Prostate gland (tissue), 2 donors: ENCODE measurements at places on chromosomes 2 and 18. TPM values are rescaled to one million over a fixed set of nuclear protein-coding genes. Genes with fewer than 3 reads are reported as not detected.
A peak's percentile ranks its signal among the peaks of the same experiment; 100 is the strongest.

GRCh38 chr18:74392323-74392722 lies 64.8 kb downstream of the DIPK1C start:
- no peak for DNase-seq

- DNase-seq: no peak
Observed at GRCh38 chr2:241947004-241947350, 77.4 kb downstream of the RTP5 start.

DNA sequence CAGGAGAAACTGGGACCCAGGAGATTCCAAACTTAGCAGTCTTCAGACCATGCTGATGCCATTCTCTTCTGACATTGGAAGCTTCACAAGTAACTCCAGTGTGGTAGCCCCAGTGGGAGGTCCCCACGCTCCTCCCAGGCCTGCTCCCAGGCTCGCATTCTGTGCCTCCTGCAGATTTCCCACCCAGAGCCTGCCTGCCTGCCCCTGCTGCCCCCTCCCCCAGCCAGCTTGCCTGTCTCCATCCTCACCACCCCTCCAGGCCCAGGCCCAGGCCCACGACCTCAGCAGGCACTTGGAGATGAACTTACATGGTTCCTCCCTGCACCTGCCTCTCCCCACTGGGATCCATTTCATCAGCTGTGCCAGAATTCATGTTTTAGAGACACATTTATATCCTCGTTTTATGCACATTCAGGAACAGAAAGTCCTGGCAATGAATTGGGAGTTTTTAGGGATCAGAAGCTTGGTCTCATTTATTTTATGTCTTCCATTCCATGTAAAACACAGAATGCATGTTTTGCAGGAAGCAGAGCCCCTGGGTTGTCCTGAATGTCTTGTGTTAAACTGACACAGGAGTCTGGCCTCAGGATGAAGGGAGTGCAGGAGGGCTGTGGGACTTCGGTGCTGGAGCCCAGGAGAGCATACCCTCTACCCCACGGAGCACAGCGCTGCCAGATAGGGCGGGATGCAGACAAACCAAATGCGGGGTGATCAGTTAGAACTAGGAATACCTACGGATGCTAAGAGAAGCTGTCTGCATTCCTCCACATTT lies 150.5 kb downstream of the SNTG2 start:
- no peak for DNase-seq

DNA sequence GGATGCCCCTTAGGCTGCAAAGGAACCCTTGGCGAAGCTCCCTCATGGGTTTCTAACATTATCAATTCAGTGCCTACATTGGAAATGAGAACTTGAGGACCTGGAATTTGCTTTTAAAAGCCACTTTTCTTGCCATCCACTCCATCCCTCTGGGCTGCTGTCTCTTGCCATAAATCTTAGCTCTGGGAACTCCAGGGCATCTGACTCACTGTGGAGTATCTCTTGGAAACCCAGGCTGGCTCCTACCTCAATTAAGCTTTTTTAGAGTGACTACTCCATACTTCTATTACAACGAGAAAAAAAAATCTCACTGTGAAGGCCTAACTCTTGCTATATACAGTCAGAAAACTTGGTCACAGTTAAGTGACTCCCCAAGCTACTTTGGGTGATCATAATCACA lies 227.2 kb upstream of the SETBP1 start:
- no peak for DNase-seq

DNA sequence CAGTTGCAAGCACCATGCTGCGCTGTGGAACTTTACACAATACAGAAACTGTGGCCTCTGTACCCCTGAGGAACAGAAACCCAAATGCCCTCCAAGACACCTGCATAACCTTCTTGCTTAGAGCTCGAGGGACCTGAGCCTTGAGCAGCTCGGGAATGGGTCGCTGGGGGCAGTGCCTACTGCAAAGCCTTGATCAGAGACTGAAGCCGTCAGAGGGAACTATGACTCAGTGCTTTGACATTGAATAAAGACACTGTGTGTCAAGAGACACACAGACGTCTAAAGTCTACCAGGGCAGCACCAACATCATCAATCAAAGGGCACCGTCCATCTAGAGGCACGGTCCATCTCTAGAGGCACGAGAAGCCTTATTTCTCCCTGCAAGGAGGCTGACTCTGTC lies 30.6 kb downstream of the GPR45 start:
- no peak for DNase-seq

DNA sequence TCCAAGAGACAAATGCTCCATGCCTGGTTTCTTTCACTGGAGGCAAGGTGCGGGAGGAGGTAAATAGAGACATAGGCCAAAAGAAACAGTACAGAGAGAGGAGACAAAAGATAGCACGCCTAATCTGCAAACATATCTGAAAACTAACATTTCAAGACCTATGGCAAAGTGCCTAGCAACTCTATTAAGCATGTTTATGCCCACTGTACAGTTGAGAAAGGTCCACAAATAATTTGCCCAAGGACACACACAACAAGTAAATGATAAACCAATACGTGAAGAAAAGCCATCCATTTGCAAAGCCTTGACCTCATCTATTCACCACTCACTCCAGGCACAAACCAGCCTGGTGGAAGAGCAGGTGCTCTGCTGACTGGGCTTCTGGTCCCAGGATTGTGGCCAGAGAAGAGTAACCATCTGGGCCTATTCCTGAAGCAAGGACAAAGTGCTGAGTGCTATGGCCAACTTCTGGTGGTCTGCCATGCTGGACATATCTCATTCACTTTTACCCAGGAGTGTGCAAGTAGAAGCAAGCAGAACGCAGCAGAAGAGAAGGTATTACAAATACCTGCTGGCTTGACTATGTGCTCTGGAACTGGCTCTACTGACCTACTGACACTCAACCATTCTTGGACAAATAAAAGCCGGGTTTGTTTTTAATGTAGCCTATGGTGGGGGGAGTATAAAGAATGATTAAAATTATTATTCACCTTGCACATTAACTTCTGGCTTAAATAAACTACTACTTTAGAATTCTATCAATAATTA lies 25.3 kb downstream of the TMEM131 start:
- no peak for DNase-seq

DNA sequence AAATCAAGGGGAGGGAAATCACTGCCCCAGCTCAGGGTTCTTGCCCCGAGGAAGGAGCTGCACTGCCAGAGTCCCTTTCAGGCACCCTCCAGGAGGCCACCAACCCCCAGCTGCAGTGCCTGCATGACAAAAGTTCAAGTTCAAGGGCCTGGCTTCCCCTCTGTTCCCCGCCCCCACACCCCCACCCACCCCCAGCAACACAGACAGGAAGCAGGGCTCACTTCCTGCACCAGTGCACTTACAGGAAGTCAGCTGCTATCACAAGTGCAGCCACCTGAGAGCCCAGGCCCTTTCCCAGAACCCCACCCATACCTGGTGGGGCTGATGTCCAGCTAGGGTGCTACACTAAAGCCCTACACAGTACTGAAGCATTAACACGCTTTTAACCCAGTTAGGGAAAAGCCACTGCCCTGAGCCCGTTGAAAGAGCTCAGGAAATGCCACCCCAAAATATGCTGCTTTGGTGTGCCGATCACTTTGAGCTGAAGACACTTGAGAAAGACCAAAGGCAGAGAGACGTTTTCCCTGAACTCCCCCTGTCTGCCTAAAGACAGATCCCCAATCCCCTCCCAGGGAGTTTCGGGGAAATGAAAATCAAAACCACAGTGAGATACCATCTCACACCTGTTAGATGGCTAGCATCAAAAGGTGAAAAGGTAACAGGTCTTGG lies 109.9 kb upstream of the CAB39 start:
- no peak for DNase-seq

- DNase-seq: no peak
Observed at GRCh38 chr18:79449551-79450288, 54.0 kb downstream of the NFATC1 start.

DNA sequence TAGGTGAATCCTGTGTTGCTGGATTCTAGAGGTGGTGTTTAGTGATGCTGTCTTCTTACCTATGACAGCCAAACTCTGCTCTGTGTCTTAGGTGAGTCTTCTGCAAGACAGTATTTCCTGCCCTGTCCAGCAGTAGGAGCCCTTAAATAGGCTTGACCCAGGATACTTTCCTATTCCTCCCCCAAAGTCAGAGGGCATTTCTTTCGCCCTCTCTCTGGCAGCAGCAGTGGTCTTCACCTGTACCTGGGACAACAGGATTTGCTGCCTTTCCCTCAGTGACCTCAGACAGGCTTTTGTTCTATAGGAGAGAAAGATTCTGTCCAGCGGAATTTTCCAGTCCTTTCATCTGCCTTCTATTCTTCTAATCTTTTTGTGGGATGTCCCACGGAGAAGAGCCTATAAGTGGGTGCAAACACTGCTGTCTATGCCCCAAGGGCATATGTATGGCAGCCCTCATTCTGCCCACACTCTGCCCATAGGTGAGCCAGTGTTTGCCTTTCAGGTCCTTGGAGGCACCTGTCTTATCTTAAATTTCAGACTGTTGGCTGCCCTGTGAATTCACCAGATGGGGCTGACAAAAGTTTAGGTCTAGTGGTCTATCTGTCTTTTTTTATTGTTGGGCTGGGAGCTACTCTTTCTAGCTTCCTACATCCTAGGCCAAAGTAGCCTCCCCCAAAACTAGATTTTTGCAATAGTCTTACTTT lies 177.3 kb upstream of the SPOPL start:
- DNase-seq: no peak

DNA sequence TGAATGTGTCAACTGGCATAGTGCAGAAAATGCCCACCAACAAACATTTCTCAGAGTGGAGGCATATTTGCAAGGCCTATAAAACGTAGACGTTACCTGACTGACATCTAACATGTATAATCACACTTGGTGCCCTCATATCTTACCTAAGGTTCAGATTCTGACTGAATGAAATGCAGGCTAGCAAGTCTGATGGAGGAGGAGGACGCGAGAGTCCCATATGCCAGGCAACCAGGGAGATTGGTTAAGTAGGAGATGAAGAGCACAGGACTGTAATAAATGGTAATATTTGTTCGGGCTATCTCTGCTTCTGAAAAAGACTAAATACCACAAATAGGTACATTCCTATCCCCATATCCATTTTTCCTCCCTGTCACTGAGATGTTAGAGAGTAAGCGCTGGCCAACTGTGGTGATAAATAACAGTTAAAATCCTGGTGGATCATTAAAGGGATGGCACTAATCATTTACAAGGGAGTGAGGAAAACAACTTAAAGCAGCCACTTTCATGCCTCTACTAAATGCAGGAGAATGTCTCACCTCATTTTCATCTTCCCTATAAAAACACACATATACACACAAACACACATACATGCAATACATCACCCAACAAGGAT lies 217.2 kb downstream of the TMEM163 start:
- no peak for DNase-seq

DNA sequence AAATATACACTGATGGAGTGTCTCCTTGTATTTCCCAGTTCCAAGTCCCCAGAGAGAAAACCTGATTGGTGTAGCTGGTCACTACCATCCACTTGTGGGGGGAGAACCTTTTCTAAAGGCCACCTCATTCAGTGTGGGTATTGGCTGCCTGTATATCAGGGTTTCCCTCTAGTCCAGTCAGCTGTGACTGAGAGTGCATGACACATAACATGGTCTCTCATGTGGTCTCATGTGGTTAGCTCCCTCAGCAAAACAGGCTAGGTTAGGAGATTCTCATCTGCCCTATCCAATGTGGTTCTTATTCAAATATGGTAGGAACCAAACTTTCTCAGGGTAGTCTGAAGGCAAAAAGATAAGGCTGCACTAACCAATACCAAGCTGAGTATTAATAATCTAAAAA lies 4.1 kb upstream of the GORASP2 start:
- no peak for DNase-seq

GRCh38 chr2:203574824-203575223 lies 39.7 kb upstream of the RAPH1 start:
- DNase-seq: no peak

DNA sequence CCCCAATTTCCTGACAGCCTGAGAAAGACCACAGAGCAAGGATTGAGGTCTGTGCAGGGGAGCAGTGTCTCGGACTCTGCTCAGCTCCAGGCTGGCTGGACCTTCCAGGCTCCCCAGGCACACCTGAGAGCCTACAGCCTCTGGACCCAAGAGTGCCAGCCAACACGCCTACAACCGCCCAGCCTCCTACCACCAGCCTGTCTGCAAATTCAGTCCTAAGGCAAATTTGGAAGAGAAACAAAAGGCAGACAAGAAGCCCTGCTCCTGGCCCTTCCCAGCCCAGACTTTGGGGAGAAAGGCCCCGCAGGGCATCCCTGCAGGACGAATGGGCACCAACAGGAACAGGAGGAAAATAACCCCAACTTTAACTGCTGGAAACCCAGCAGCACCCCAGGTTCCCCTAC lies 1.9 kb downstream of the HS6ST1 start:
- DNase-seq: peak; percentile 14

DNA sequence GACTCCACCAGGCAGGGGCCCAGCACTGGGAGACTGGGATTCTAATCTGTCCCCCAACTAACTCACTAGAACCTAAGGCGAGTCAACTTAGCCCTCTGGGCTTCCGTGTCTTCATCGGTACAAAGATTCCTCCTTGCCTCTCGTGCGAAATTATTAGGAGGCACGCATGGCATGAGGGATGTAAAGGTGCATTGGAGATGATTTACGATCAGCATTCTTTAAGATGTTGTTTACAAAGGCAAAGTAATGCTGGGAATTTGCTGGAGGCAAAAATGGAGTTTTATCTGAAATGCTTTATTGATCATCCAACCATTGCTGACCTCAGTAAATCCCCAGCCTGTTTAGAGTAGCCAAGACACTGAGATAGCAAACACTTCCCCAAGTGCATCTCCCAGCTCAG lies 171.8 kb upstream of the KLHL29 start:
- DNase-seq: no peak

NMS gene
- not detected for total RNA-seq

GPAT2 gene
- 19.5 TPM for total RNA-seq

FAM228A gene
- total RNA-seq: 0.55 TPM

UNC80 gene
- total RNA-seq: 3.6 TPM

LCT gene
- total RNA-seq: 0.57 TPM

APCDD1 gene
- 41.0 TPM for total RNA-seq

MREG gene
- 9.0 TPM for total RNA-seq
